Activated CD4-positive, alpha-beta T cell treated with anti-CD3 and anti-CD28 coated beads, Interleukin-2, amount 10 ng/mL, durations not matched to agents 24 days and 14 days (primary cell): ENCODE measurements at places on chromosomes 7 and 10.

DNA sequence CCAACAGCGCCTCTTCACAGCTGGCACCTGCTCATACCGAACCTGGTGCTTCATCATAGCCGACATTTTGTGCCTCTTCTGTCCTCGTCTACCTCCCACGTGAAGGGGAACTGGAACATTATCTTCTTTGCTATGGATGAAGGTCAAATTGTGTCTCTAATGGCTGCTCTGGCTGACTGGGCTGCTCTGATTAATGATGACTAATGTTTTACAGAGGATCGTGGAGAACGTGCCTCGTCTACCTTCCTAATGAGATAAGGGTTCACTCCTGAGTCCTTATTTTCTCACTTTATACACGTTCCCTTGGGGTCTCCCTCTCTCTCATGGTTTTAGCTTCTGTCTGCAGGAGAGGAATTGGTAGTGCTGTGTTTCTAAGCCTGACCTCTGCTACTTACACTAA lies 420.3 kb downstream of the PHTF2 start:
- H3K27ac ChIP-seq, result no peak overlapping the region
- H3K4me1 ChIP-seq, result no peaks in the 10 kb centered on the region
- H3K27me3 ChIP-seq, result peaks cover 2% of the 10 kb centered on the region
- no peaks in the 10 kb centered on the region for H3K36me3 ChIP-seq
- no peak for DNase-seq
- H3K4me3 ChIP-seq, result no peak overlapping the region

DNA sequence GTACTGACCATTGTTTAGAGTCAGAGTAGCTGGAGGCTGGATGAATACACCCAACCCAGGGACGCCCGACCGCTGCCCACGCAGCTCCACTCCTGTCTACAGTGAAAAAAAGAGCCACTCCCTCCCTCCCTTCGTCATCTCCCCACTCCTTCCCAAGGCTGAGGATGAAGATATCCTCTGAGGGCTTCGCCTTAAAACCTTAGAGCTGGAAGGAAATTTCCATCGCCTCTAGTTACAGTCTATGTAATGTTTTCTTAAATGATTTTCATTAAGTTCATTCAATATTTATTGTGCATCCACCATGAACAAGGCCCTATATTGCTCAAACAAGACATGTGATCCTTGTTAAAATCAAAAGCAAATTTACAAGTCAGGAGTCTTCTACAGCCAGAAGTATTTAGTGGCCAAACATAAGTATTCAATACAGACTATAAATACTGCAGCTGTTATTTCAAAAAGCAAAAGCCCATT lies 11.3 kb upstream of the SLIT1 start:
- H3K27ac ChIP-seq, result no peak overlapping the region
- DNase-seq, result no peak
- peak overlapping the region; percentile 15 for H3K4me3 ChIP-seq
- H3K36me3 ChIP-seq, result no peaks in the 10 kb centered on the region

DNA sequence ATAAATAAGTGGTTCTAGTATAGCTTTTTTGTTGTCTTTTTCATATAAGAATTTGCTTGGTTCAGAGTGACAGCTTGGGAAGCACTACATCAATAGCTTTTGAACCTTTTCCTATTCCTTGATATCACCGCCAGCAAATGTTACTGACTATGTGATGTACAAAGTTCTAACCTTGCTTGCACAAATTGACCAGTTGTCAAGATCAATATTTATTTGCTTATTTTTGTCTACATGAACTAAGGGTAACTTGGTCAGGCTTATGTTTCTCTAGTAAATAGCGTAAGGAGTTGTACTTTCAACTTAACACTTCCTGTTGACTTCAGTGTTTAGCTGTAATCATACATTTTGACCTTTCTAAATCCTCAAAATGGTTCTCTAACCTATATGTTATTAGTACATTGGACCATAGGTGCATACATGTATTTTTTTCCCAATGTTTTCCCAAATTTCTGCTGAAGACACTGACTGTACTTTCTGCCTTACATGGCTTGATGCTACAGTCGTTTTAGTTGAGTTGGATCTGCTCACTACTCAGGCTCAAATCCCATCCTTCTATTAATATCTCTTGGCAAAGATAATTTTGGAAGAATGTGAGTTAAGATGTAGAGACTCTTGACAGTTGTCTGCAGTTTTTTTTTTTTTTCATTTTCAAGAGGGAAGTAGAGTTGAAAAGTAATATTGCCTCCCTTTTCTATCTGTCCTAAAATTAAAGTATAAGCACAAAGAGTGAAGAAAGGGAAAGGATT lies 239.1 kb upstream of the KAT6B start:
- DNase-seq, result no peak
- H3K27ac ChIP-seq, result peak overlapping the region; percentile 87
- H3K27me3 ChIP-seq, result no peaks in the 10 kb centered on the region
- peaks cover 45% of the 10 kb centered on the region for H3K4me1 ChIP-seq

DNA sequence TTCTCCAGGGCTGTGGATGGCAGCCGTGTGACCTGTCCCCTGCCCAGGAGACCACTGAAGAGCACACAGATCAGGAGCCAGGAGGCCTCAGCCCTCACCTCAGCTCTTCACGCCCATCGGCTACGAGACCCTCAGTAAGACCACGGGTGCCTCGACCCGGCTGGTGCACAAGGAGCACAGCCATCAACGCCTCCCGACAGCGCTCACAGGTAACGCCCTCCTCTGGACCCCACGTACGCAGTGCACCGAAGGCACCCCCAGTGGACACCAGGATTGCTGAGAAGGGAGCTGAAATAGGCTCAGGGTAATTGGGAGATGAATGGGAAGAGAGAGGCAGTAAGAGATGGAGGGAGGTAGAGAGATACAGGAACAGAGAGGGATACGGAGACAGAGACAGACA lies 291.3 kb downstream of the WDR37 start:
- H3K27ac ChIP-seq, result no peak overlapping the region
- no peak overlapping the region for H3K4me3 ChIP-seq
- no peaks in the 10 kb centered on the region for H3K27me3 ChIP-seq
- no peak for DNase-seq
- no peaks in the 10 kb centered on the region for H3K4me1 ChIP-seq
- no peaks in the 10 kb centered on the region for H3K36me3 ChIP-seq

GRCh38 chr7:84533182-84533581 lies 338.6 kb upstream of the SEMA3A start:
- no peak overlapping the region for H3K27ac ChIP-seq
- DNase-seq, result no peak
- H3K36me3 ChIP-seq, result no peaks in the 10 kb centered on the region
- no peaks in the 10 kb centered on the region for H3K4me1 ChIP-seq

DNA sequence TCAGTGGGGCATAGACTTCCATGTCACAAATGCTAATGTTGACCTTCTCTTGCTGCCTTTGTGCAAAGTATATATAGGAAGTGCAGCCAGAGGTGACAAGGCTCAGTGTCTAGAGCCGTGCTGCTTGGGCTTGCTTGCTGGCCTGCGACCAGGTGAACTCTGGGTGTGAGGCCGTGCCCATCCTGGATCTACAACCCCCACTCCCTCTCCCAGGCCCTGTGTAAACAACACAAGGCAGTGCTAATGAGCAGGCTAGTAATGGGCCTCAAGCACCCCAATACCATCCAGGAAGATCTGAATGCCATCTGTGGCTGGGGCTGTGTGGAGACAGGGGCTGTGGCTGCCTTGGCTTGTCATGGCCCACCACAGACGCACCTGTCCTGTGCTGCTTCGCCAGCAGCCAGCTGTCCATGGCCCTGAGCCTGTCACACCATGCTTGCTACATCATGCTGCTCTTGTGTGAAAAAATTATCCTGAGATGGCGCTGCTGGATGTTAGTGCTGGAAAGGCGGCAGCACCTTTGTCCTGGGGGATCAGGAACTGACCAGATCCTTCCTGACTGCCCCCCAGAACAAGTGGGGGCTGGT lies 107.6 kb upstream of the ZNF92 start:
- H3K4me3 ChIP-seq, result no peak overlapping the region
- DNase-seq, result no peak
- H3K27me3 ChIP-seq, result peaks cover 27% of the 10 kb centered on the region
- peaks cover 3% of the 10 kb centered on the region for H3K4me1 ChIP-seq
- H3K36me3 ChIP-seq, result no peaks in the 10 kb centered on the region

DNA sequence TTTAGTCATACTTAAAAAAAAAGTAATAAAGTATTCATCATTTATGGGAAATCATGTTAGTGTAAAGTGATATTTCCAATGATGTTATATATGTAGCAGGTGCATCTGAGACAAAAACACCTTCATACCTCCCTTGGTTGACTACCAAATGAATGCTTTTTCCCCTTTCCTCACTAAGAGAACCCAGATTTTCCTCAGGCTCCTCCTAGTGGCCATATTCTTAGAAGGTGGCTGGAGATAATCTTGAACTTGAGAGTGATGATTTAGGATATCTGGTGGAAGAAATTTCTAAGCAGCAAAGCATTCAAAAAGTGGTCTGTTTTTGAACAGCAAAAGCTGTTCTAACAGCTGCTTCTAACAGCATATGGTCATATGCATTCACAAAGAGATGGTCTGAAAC lies 16.8 kb upstream of the DNAH11 start:
- H3K27ac ChIP-seq, result no peak overlapping the region
- H3K36me3 ChIP-seq, result no peaks in the 10 kb centered on the region
- DNase-seq, result peak; percentile 68
- no peak overlapping the region for H3K4me3 ChIP-seq
- H3K4me1 ChIP-seq, result no peaks in the 10 kb centered on the region

- H3K27me3 ChIP-seq, result no peaks in the 10 kb centered on the region
- no peak overlapping the region for H3K4me3 ChIP-seq
- H3K4me1 ChIP-seq, result no peaks in the 10 kb centered on the region
Observed at GRCh38 chr7:114109721-114110120, 190.9 kb upstream of the PPP1R3A start.

DNA sequence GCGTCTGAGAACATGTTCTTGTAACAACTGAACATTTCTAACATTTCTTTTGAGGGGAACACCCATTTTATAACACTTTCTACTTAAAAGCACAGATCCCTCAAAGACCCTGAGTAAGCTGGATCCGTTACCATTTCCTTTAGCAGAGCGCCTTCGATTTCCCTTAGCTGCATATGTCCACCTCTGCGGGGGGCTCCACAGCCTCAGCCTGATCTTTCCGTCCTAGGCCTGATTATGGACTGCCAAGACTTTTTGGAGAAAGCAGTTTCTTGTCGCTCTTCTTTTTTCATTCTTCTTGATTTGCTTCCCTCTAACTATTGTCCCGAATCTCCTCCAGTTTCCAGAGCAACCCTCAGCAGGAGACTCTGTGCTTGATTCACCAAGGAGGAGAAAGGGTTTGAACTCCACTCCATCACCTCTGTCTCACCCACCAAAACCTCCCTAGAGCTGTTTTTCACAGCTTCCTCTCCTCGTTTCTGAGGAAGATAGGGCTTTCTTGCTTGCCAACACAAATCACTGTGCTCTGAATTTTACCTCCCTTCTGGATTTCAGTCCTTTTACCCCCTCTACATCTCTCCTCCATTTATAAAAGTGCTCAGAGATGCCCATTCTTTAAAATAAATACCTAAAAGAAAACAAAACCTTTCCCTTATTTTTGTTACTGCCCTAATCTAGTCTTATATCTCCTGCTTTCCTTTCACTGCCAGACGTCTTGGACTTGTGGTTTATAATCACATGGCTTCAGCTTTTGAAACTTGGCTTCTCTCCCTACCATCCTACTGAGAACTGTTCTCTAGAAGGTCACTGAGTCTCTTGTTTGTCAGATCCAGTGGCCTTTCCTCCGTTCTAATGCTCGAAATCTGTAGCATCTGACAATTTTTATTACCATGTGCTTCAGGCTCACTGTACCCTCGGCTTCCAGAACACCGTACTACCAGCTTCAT lies 30.5 kb upstream of the ZRANB1 start:
- no peaks in the 10 kb centered on the region for H3K36me3 ChIP-seq
- no peak overlapping the region for H3K27ac ChIP-seq
- H3K4me1 ChIP-seq, result peaks cover 15% of the 10 kb centered on the region
- no peak for DNase-seq

GRCh38 chr7:141103847-141104429 lies 30.1 kb downstream of the TMEM178B start:
- H3K27ac ChIP-seq, result no peak overlapping the region
- no peaks in the 10 kb centered on the region for H3K4me1 ChIP-seq
- peaks cover 2% of the 10 kb centered on the region for H3K27me3 ChIP-seq
- no peak for DNase-seq
- H3K36me3 ChIP-seq, result no peaks in the 10 kb centered on the region

DNA sequence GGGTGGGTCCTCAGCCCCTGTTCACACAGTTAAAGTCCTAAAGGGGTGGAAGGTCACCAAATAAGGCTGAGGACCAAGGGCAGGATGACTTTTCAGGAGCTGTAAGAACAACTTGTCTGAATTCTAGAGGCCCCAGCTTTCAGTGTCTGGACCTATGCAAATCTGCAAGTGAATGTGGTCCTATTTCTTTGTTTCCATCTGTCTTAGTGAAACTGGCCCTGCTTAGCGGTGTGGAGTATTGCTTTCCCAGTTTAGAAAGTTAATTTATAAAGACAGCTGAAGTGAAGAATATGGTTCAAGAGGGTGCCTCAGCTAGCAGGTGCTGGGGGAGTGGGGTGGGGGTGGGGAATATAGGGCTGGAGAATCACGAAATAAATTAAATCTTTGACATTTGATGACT lies 40.1 kb downstream of the HHEX start:
- H3K27ac ChIP-seq, result no peak overlapping the region
- H3K4me3 ChIP-seq, result no peak overlapping the region
- H3K27me3 ChIP-seq, result peaks cover 21% of the 10 kb centered on the region

DNA sequence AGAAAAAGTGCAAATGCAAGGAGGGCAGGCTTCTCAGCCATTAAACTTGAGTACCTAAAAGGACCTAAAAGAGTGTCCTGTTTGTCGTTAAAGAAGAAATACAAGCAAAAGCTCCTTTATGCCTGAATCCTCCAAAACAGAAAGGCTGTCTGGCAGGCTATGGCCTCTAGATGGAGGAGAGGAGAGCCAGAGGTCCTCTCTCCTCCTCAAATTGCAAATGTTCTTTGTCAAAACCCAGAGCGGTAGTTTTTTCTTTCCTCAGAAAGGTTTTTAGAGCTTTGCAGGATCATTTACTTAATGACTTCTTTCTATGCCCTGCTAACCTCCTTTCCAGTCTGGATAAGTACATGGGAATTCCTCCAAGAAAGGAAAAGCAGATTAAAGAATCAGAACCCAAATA lies 1.9 kb upstream of the SORCS1 start:
- no peak for DNase-seq
- H3K27me3 ChIP-seq, result peaks cover 18% of the 10 kb centered on the region
- peaks cover 4% of the 10 kb centered on the region for H3K36me3 ChIP-seq
- no peak overlapping the region for H3K4me3 ChIP-seq

- H3K36me3 ChIP-seq, result no peaks in the 10 kb centered on the region
- peaks cover 14% of the 10 kb centered on the region for H3K27me3 ChIP-seq
- peaks cover 34% of the 10 kb centered on the region for H3K4me1 ChIP-seq
- no peak overlapping the region for H3K4me3 ChIP-seq
Observed at GRCh38 chr10:3418041-3418754, 245.6 kb upstream of the PITRM1 start.

DNA sequence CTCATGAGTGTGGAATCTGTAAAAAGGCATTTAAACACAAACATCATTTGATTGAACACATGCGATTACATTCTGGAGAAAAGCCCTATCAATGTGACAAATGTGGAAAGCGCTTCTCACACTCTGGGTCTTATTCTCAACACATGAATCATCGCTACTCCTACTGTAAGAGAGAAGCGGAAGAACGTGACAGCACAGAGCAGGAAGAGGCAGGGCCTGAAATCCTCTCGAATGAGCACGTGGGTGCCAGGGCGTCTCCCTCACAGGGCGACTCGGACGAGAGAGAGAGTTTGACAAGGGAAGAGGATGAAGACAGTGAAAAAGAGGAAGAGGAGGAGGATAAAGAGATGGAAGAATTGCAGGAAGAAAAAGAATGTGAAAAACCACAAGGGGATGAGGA lies 207.7 kb downstream of the ZEB1 start:
- H3K27ac ChIP-seq, result peak overlapping the region; percentile 52
- no peaks in the 10 kb centered on the region for H3K27me3 ChIP-seq
- no peak overlapping the region for H3K4me3 ChIP-seq
